ENCODE measurements at places on chromosomes 2 and 18.

DNA sequence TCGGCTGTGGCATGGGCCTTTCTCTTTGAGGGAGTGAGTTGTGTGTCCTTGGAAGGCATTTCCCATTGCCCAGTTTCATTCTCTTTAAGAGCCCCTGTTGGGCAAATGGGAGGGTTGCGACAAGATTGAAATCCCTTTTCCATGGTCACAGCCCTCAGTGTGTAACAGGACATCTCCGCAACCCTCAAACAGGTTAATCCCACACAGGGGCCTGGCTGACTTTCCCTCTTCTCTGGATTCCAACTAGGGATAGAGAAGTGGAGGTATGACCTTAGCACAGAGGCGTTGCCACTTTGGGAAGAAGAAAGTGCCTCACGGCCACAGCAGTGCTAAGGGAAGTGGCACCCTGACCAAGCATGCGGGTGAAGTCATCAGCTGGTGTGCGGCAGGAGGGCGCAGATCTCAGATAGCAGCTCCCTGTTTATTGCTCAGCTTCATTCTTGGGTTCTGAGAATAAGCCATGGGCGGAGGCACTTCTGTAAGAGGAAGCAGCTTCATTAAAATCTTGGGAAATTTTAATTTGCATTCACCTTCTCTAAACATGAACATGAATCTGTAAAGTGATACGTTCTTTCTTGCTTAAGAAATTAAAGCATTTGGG lies 256.5 kb downstream of the GBX2 start:
- no peak overlapping the region for H3K27ac ChIP-seq
- H3K4me3 ChIP-seq, result no peak overlapping the region
- no peaks in the 10 kb centered on the region for H3K27me3 ChIP-seq

DNA sequence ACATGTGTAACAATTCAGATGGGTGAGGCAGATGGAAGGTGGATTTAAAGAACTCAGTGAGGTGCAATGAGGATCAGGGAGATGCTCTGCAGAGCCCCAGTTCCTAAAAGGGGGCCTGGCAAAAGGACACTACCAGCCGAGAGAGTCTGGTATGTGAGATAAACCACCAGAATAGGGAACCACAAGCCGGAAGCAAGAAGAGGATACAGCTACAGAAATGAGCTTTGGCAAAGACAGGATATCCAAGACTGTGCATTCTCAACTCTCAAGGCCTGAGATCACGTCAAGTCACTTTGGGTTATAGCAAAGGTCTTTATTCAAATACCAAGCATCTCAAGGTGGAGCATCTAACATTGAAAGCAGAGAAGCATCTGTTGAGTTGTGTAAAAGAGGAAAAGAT lies 293.5 kb downstream of the ARHGAP15 start:
- no peak overlapping the region for H3K27ac ChIP-seq
- no peaks in the 10 kb centered on the region for H3K36me3 ChIP-seq
- no peaks in the 10 kb centered on the region for H3K4me1 ChIP-seq
- no peaks in the 10 kb centered on the region for H3K27me3 ChIP-seq

GRCh38 chr18:60554967-60555366 lies 182.4 kb upstream of the MC4R start:
- no peaks in the 10 kb centered on the region for H3K36me3 ChIP-seq
- no peak for DNase-seq
- H3K4me3 ChIP-seq, result no peak overlapping the region
- H3K27ac ChIP-seq, result no peak overlapping the region
- H3K4me1 ChIP-seq, result no peaks in the 10 kb centered on the region

- H3K36me3 ChIP-seq, result no peaks in the 10 kb centered on the region
- H3K4me3 ChIP-seq, result no peak overlapping the region
- no peaks in the 10 kb centered on the region for H3K27me3 ChIP-seq
- DNase-seq, result no peak
Observed at GRCh38 chr18:58851856-58852255, 12.8 kb upstream of the ZNF532 start.

DNA sequence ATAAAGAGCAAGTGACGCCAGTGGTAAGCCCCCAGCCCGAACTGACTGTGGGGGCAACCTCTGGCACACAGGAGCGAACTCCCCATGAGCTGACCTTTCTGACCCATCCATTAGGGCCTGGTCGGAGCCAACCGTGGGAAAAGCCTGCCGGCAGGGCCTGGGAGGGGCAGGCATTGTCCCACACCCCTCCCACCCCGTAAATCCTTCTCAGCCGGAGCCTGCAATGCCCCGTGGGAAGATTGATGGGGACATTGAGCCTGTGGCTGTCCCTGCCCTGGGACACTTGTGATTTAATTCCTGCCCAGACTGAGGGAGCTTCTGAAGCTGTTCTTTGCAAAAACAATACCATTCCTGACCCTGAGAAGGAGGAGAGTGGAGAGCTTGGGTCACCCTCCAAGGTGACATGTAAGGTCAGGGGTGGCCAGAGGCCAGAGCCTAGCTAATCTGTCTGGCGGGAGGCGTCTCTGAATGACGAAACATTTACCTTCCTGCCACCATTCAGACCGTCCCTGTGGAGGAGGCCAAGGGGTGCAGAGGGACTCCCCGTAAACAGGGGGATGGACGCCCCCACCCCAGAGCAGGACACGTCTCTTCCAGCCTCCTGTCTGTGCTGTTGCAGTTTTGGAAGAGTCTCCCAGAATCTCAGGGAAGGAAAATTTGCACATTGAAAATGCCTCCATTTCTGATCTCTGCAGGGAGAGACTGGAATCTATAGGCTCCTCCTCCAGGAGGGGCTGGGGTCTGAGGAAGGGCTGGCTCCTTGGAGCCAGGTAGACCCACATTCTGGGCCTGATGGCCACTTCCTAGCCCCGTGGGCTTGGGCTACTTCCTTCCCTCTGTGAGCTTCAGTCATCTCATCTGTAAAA lies 51.2 kb upstream of the HS6ST1 start:
- no peak overlapping the region for H3K4me3 ChIP-seq
- DNase-seq, result no peak
- H3K27ac ChIP-seq, result no peak overlapping the region
- H3K27me3 ChIP-seq, result no peaks in the 10 kb centered on the region
- peaks cover 3% of the 10 kb centered on the region for H3K4me1 ChIP-seq
- H3K36me3 ChIP-seq, result no peaks in the 10 kb centered on the region

GRCh38 chr18:71040161-71040560 lies 751.3 kb downstream of the SOCS6 start:
- DNase-seq, result no peak
- H3K36me3 ChIP-seq, result no peaks in the 10 kb centered on the region
- H3K4me3 ChIP-seq, result no peak overlapping the region
- no peak overlapping the region for H3K27ac ChIP-seq
- no peaks in the 10 kb centered on the region for H3K4me1 ChIP-seq
- no peaks in the 10 kb centered on the region for H3K27me3 ChIP-seq

DNA sequence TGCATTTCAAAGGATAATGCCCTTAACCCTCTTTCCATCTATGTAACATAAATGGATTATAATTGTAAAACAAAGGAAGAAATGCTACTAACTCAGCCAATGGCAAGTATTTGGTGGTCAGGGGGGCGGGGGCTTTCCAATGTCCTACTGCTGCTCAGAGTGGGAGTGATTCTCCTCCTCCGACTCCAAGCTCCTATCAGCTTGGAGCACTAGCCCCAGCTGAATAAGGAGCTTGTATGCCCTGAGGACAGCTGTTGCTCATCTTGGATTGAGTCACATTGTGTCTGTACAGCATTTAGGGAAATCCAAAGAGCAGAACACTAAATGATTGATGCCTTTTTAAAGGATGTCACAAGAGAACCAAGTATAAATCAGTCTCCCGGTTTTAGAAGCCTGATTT lies 105.6 kb upstream of the ZNF521 start:
- H3K36me3 ChIP-seq, result no peaks in the 10 kb centered on the region
- no peak for DNase-seq
- no peak overlapping the region for H3K27ac ChIP-seq
- no peaks in the 10 kb centered on the region for H3K27me3 ChIP-seq
- H3K4me3 ChIP-seq, result no peak overlapping the region

DNA sequence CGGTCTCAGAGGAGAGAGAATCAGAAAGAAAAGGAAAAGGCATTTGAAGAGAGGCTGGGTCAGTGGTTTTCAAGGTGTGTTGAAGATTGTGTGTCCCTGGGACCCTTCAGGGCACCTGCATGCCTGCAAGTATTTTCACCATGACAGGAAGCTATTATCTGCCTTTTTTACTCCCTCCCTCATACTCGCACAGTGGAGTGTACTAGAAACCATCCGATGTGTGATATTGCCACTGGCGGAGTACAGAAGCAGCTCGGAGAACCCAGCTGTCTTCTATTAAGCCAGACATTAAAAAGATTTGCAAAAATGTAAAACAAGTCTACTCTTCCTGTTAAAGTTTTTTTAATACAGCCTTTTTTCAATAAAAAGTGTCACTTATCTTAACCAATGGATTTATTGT lies 33.7 kb upstream of the RFX8 start:
- no peaks in the 10 kb centered on the region for H3K36me3 ChIP-seq
- H3K27ac ChIP-seq, result no peak overlapping the region
- H3K4me1 ChIP-seq, result no peaks in the 10 kb centered on the region
- H3K27me3 ChIP-seq, result no peaks in the 10 kb centered on the region

GRCh38 chr2:20130821-20131645 lies 79.6 kb upstream of the LAPTM4A start:
- no peak for DNase-seq
- no peaks in the 10 kb centered on the region for H3K27me3 ChIP-seq
- H3K4me3 ChIP-seq, result no peak overlapping the region
- no peaks in the 10 kb centered on the region for H3K4me1 ChIP-seq
- H3K36me3 ChIP-seq, result no peaks in the 10 kb centered on the region
